Activated CD4-positive, alpha-beta T cell treated with anti-CD3 and anti-CD28 coated beads, Interleukin-2, amount 50 U/mL, for 1 hour (primary cell): ENCODE measurements at places on chromosomes 2 and 18.
A peak's percentile ranks its signal among the peaks of the same experiment; 100 is the strongest.

DNA sequence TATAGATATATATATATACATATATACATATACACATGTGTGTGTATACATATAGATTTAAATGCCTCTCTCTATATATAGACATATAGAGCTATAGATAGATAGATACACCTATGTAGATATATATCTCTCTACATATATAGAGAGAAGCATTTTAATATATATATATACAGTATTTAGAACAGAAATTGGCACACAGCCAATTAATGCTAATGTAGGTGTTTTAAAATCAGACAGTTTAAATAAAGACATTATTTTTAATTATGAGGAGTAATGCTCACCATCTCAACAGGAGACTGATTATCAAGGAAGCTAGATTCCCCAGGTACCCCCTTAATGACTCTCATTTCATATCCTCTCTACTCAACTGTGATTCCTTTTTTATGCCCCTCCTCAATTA, 170.7 kb upstream of the CRIM1 start:
- no peak for DNase-seq

DNA sequence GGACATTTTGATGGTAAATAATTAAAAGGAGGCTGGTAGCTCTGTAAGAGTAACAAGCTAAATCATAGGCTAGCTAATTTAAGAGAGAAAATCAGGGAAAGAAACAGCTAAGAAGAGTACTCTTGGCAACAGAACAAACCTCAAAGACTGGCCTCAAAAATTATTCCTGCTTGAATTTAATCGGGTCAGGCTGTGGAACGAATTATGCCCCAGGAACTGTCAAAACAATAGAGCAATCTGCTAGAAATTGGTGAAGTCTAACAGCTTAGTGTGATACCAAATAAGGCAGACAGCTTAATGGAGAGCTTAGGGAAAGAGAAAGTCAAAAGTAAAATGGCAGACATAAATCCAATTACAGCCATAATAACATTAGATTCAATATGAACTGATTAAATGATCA, 215.7 kb downstream of the MREG start:
- no peak for DNase-seq

DNA sequence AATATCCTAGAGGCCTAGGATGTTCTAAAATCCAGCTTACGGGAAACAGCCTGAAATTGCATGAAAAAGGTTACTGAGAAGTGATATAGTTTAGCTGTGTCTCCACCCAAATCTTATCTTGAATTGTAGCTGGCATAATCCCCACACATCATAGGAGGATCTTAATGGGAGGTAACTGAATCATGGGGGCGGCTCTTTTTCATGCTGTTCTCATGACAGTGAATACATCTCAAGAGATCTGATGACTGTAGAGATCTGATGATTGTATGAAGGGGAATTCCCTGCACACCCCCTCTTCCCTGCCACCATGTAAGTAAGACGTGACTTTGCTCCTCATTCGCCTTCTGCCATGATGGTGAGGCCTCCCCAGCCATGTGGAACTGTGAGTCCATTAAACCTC, 385.6 kb upstream of the ID2 start:
- no peak for DNase-seq

GRCh38 chr2:224507789-224508188, 77.4 kb downstream of the CUL3 start:
- no peak for DNase-seq

GRCh38 chr18:9435041-9435440, 40.3 kb upstream of the RALBP1 start:
- no peak for DNase-seq

DNA sequence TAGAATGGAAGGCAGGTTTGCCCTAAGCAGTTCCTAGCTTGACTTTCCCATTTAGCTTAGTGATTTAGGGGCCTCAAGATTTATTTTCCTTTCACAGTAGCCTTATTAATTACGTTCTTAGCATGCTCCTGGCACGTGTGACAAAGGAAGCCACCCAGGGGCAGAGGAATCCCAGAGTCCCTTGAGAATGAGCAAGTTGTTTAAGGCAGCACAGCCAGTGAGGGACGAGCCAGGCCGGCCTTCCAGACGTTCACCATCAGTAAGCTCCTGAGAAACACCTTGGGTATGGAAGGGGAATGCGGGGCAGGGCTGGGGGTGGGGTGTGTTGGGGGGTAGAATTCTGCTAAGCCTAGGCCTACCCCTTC, 76.3 kb downstream of the SOWAHC start:
- no peak for DNase-seq

- peak; percentile 43 for DNase-seq
Measured at GRCh38 chr18:59988098-59988706, 88.4 kb downstream of the PMAIP1 start.

- no peak for DNase-seq
Measured at GRCh38 chr2:42918041-42918440, 125.7 kb upstream of the HAAO start.
